Natural killer cell (primary cell): ENCODE measurements at places on chromosomes 7 and 10. TPM values are rescaled to one million over a fixed set of nuclear protein-coding genes. Genes with fewer than 3 reads are reported as not detected.

The ANXA8 gene
- not detected for total RNA-seq

DNA sequence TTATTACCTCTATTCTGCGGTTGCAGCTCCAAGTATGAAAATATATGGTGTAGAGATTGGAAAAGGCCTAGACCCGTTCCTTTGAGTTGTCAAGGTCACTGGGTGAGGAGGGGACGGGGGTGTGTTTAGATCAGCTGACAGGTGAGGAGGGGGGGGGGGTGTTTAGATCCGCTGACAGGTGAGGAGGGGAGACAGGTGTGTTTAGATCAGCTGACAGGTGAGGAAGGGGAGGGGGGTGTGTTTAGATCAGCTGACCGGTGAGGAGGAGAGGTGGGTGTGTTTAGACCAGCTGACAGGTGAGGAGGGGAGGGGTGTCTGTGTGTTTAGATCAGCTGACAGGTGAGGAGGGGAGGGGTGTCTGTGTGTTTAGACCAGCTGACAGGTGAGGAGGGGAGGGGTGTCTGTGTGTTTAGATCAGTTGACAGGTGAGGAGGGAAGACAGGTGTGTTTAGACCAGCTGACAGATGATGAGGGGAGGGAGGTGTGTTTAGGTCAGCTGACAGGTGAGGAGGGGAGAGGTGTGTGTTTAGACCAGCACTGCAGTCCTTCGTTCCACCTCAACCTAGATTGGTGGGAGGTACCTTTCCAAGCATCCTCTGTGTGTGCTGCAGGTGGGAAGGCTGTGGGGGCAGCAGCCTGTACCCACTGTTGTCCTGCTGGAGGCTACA is 655.0 kb upstream of the ADARB2 start:
- no peak for DNase-seq
- H3K4me3 ChIP-seq = no peak overlapping the region
- H3K4me1 ChIP-seq = no peaks in the 10 kb centered on the region
- no peak overlapping the region for H3K27ac ChIP-seq
- H3K36me3 ChIP-seq = no peaks in the 10 kb centered on the region

The GRM3 gene
- not detected for total RNA-seq

DNA sequence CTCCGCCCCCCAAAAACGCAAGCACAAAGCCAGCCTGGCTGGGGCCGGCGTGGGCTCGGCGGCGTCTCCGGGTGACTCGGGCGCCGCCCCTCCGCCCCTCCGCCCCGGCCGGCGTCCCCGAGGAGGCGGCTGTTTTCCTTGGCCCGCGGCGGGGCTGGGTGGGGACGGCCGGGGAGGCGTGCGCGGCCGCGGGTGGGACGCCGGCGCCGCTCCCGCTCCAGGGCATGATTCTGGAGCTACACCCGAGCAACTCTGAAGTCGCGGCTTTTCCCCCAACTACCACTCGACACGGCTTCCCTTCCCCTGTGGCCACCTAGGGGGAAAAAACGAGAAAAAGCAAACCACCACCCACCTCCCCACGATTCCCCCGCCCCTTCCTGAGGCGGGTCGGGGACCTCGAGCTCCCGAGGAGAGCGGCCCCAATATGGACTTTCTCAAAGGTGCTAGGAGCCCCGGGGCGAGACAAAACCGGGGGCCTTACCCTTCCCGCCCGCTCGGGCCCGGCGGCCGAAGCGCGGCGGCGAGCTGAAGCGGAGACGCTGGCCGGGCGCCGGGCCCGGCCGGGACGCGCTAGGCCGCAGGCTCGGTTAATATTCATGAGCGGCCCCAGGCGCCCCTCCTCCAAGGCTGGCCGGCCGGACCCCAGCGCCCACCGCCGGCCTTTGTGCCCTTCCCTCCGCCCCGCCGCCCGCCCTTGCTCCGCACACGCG is 856 bp downstream of the ARHGAP21 start:
- H3K4me1 ChIP-seq = peaks cover 26% of the 10 kb centered on the region
- H3K36me3 ChIP-seq = no peaks in the 10 kb centered on the region
- peak overlapping the region; percentile 46 for H3K27ac ChIP-seq
- H3K27me3 ChIP-seq = no peaks in the 10 kb centered on the region
- peak overlapping the region; percentile 56 for H3K4me3 ChIP-seq

GRCh38 chr7:134289423-134289822 is 27.3 kb downstream of the SLC35B4 start:
- DNase-seq = no peak
- H3K36me3 ChIP-seq = peaks cover 4% of the 10 kb centered on the region
- no peak overlapping the region for H3K27ac ChIP-seq
- H3K27me3 ChIP-seq = no peaks in the 10 kb centered on the region

DNA sequence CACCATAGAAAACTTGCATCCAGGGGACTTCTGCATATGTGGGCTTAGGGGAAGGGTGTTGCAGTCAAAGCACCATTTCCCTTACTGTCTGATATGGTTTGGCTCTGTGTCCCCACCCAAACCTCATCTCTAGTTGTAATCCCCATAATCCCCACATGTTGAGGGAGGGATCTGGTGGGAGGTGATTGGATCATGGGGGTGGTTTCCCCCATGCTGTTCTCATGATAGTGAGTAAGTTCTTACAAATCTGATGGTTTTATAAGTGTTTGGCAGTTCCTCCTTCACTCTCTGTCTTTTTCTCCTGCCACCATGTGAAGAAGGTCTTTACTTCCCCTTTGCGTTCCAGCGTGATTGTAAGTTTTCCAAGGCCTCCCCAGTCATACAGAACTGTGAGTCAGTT is 177.4 kb downstream of the ADK start:
- H3K27ac ChIP-seq = no peak overlapping the region
- H3K27me3 ChIP-seq = no peaks in the 10 kb centered on the region
- H3K4me3 ChIP-seq = no peak overlapping the region

- peak; percentile 2 for DNase-seq
- no peaks in the 10 kb centered on the region for H3K4me1 ChIP-seq
- no peak overlapping the region for H3K27ac ChIP-seq
- H3K36me3 ChIP-seq = peaks cover 15% of the 10 kb centered on the region
- H3K4me3 ChIP-seq = no peak overlapping the region
Observed at GRCh38 chr10:100980711-100981110, 6.6 kb downstream of the MRPL43 start.

The SORBS1 gene
- 5.4 TPM for total RNA-seq

DNA sequence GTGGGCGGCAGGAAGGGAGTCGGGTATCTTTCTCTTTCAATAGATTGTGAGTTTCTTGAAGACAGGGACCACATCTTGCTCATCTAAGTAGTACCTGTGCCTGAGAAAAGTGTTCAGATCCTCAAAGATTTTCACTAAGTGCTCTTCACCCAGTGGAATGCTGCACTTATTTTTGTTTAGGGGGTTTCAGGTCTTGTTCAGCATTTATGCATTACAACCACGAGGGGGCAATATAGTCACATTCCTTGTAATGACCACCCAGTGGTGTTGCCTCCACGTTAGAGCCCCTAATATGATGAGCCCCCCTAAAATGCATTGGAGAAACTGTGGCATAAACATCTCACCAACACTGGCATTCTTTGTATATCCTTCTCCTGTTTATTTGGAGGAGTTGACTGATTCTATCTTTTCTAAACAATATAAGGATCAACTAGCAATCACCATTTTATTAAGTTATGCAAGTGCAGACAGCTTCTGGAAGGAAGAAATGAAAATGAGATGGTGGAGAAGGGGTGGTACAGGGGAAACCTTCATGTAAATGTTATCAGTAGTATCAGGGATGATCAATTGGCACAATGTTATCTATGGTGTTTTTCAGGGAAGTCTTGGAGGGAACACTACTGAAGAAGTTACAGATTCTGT is 3.1 kb upstream of the PAPSS2 start:
- H3K4me3 ChIP-seq = no peak overlapping the region
- H3K27ac ChIP-seq = no peak overlapping the region
- H3K36me3 ChIP-seq = no peaks in the 10 kb centered on the region
- H3K27me3 ChIP-seq = peaks cover 15% of the 10 kb centered on the region
- peaks cover 12% of the 10 kb centered on the region for H3K4me1 ChIP-seq
- no peak for DNase-seq

DNA sequence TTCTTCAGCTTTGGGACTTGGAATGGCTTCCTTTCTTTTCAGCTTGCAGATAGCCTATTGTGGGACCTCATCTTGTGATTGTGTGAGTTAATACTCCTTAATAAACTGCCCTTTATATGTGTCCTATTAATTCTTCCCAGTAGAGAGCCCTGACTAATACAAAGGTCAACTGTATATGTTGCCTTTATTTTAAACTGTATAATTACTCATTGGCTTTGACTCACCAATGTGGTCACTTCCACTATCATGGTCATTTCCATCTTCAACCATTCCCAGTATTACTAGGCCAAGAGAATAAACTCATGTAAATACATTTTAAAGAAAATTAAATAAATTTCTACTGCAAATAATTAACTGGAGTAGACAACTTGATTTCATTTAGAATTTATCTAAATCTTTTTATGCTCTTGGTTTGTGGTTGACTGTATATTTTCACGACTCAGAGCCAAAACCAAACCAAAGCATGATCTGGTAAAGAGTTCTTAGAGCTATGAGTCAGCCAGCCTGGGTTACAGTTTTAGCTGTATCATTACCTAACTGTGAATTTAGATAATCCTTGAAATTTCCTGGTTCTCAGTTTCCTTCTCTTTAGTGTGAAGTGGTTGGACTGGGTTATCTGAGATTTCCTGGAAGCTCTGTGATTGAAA is 188.4 kb downstream of the PPP1R3A start:
- no peak overlapping the region for H3K27ac ChIP-seq
- no peaks in the 10 kb centered on the region for H3K36me3 ChIP-seq
- no peak overlapping the region for H3K4me3 ChIP-seq
- no peaks in the 10 kb centered on the region for H3K27me3 ChIP-seq
- no peaks in the 10 kb centered on the region for H3K4me1 ChIP-seq

DNA sequence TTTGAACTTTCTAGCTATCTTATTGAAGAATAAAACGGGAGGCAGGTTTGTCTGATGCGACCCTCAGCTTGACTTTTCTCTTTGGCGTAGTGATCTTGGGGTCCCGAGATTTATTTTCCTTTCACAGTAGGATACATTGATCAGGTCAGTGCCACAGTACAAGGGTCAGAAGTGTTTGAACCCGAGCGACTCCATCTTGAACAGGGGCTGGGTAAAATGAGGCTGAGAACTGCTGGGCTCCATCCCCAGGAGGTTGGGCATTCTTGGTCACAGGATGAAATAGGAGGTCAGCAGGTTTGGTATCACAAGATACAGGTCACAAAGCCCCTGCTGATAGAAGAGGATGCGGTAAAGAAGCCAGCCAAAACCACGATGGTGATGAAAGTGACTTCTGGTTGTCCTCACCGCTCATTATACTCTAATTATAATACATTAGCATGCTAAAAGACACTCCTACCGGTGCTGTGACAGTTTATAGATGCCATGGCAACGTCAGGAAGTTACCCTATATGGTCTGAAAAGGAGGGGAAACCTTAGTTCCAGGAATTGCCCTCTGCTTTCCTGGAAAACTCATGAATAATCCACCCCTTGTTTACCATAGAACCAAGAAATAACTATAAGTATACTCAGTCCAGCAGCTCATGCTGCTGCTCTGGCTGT is 3.0 kb upstream of the TECPR1 start:
- peaks cover 33% of the 10 kb centered on the region for H3K4me1 ChIP-seq
- no peaks in the 10 kb centered on the region for H3K27me3 ChIP-seq
- H3K36me3 ChIP-seq = peaks cover 6% of the 10 kb centered on the region

DNA sequence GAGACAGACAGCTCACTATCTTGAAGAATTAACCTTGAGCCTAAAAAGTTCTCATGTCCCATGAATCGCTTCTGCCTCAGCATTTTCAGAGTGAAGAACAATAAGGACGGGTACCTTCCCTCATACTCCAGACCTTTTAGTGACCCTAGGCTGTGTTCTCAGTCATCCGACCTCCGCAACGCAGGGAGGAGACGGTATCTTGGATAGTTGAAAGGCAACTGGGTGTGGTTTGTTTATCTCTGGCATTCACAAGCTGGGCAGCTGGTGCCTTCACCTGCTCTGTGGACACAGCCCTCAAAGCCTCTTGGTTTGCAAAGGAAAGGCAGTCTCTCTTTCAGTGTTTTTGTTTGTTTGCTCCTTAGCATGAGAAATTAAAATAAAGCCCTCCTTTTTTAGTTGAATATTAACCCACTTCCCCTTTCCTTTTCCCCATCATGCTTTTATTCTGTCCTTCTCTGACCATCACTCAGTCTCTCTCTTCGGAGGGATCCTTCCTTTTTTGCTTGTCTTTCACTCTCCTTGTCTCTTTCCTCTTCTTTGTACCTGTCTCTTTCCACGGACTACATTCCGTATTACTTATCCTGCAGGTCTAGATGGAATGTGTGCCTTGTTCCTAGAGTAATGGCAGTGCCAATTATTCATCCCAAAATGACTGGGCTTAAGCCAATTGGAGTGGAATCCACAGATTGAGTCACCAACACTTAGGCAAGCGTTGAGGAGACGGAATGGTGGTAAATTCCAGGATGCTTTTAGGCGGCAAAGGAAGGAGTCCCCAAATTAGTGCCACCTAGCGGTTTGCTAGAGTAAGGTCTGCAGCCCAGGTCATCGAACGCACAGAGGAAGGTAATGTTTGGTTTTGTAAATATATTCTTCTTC is 45.8 kb downstream of the PRR15 start:
- H3K4me1 ChIP-seq = no peaks in the 10 kb centered on the region
- DNase-seq = no peak
- H3K36me3 ChIP-seq = no peaks in the 10 kb centered on the region
- no peaks in the 10 kb centered on the region for H3K27me3 ChIP-seq
- H3K4me3 ChIP-seq = no peak overlapping the region
- no peak overlapping the region for H3K27ac ChIP-seq

The CRYGN gene
- total RNA-seq = not detected

DNA sequence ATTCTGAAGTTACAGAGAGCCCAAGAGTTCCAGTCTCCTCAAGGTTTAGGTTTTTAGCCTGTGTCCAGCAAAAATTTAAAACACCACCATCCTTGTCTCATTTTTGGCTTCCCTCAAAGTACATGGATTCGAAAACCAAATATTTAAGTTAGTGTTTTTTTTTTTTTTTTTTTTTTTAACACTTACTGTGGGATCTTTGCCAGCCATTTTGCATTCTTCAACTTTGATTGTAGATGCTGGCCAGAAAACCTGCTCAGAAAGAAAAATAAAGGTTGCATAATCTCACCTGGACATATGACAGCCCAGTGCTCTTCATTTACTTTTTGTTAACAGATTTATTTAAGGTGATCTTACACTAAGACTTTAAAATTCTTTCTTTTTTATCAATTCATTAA is 91.6 kb downstream of the SEMA3C start:
- H3K27ac ChIP-seq = no peak overlapping the region
- DNase-seq = no peak
- H3K27me3 ChIP-seq = no peaks in the 10 kb centered on the region

The WDFY4 gene
- 3.5 TPM for total RNA-seq

The GPER1 gene
- total RNA-seq = not detected

DNA sequence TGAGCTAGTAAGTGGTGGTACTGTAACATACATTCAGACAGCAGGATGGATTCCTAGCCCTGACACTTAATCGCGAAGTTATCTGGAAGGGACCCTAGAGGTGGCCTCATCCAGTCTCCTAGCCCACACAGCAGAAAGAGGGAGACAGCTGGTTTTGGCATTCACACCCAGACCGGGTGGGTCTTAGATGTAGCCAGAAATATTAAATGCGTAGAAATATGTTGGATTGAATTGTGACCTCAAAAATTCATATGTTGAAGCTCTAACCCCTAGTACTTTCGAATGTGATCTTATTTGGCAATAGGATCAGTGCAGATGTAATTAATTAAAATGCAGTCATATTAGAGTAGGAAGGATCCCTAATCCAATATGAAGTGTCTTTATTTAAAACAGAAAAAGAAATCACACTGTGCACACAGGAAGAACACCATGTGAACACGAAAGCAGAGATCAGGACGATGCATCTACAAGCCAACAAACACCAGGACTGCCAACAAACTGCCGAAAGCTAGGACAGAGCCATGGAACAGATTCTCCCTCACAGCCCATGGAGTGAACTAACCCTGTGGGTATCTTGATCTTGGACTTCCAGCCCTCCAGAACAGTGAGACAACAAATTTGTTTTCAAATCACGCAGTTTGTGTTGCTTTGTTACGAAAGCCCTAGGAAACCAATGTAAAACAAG is 2.9 kb upstream of the XPNPEP1 start:
- peaks cover 26% of the 10 kb centered on the region for H3K4me1 ChIP-seq
- H3K27ac ChIP-seq = no peak overlapping the region
- DNase-seq = no peak
- no peaks in the 10 kb centered on the region for H3K27me3 ChIP-seq

The BUB3 gene
- 122 TPM for total RNA-seq

The ST8SIA6 gene
- 12.5 TPM for total RNA-seq
